ENCODE measurements at places on chromosomes 3 and 15. TPM values are rescaled to one million over a fixed set of nuclear protein-coding genes. Genes with fewer than 3 reads are reported as not detected.

Gene BTLA
- total RNA-seq: 7.6 TPM

- no peak for DNase-seq
These were observed 67.7 kb downstream of the CHRNA7 start for GRCh38 chr15:32098033-32098432.

Gene TLR9
- total RNA-seq: 9.0 TPM

GRCh38 chr3:188152660-188153436 is 1.1 kb upstream of the LPP start:
- peak; percentile 30 for DNase-seq

Gene KIF15
- total RNA-seq: 37.0 TPM

GRCh38 chr3:42843713-42844411 is 31.8 kb downstream of the CYP8B1 start:
- no peak for DNase-seq

DNA sequence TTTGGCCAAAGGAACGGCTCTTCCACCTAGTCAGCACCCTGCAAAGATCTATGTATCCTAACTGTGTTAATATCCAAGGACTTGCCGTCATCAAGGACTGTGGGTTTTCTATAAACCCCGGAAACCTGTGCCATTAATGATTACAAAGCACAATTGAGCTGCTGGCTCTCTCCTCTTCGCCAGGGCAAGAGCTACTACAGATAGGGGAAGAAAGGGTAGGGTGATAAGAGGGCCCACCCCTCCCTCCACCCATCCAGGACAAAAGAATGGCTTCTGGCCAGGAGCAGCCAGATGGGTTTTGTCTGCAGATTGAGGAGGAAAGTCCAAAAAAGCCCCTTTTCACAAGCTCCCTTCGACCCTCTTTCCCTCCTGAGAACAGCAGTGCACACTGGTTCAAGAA is 9.9 kb downstream of the RFT1 start:
- DNase-seq: no peak

Gene KCNMB2
- not detected for total RNA-seq

DNA sequence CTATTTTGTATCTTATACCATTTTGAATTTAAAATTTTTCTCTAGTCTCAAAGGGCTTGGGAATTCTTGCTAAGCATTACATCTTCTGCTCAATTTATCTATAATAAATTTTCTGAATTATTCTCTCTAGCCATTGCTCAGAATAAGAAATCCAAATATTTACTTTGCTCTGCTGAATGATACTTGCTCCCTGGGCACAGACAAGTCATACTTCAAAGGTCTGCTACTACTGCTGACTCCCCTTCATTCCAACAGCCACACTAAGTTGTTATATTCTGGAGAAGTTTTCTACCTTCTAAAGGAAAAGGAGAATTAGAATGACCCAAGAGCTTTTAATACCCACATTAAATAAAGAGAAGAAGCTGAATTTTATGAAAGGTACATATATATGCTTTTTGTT is 460.3 kb upstream of the ZNF717 start:
- no peak for DNase-seq

DNA sequence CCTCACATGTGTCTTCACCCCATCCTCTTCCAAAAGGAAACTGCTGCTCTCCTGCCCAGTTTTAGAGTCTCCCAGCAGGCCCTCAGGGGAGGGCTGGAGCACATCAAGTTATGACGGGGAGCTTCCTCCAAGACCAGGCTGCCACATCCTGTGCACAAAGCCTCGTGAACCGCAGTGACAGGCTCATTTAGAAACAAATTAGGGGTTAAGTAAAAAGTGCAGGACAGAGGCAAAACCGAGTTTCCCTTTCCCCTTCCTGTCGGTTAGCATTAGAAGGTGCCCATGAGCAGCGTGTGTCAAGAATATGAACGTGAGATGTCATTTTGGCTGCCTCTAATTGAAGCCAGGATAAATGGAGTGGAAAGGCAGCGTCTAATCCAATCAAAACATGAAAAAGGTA is 199.7 kb downstream of the ARRDC4 start:
- DNase-seq: peak; percentile 74

- DNase-seq: no peak
These were observed 451.4 kb downstream of the WDR72 start for GRCh38 chr15:53307952-53308624.

DNA sequence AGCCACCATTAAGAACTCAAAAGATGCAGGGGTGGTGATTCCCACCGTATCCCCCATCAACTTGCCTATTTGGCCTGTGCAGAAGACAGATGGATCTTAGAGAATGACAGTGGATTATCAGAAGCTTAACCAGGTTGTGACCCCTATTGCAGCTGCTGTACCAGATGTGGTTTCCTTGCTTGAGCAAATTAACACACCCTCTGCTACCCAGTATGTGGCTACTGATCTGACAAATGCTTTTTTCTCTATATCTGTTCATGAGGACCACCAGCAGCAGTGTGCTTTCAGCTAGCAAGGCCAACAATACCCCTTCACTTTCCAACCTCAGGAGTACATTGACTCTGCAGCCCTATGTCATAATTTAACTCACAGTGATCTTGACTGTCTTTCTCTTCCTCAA is 8.6 kb upstream of the MCF2L2 start:
- DNase-seq: no peak

DNA sequence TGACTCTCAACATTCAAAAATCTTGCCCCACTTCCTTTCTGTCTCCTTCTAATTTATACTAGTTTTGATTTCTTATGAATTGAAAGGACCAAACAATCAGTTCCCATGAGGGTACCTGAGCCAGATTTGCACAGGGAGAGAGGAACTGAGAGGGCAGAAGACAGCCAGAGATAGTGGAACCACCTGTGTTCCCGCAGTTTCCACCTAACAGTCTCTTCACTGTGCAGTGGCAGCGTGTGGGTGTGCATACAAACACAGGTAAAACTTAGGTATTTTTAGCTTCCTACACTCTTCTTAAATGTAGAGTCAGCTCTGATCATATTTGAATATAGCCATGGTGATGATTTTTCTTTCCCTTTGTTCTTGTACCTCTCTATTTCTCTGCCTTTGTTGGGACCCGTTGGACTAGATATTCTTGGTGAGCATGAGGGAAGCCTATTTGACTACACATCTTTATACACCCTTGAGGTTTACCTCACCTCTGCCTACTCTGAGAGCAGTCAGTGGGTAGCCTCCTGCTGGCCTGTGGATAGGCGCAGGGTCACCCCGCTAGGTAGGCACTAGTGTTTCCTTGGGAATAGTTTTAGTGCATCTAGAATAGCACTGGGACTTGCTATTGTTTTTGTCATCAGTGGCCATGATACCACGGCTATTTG is 58.8 kb downstream of the MAP3K13 start:
- peak; percentile 46 for DNase-seq

DNA sequence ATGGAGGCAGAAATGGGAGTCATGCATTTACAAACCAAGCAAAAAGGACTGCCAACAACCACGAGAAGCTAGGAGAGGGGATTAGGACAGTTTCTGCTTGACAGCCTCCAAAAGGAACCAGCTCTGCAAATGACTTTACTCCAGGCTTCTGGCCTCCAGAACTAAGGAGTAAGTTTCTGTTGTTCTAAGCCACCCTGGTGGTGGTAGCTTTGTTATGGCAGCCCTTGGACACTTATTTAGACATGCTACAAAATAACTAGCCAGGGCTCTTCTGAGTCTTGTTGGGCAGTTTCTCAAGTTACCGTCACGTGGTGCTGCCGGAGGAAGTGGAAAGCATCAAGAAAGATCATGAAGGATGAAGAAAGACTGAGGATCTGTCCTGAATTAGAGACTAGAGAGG is 386.5 kb downstream of the LRTM1 start:
- DNase-seq: no peak

DNA sequence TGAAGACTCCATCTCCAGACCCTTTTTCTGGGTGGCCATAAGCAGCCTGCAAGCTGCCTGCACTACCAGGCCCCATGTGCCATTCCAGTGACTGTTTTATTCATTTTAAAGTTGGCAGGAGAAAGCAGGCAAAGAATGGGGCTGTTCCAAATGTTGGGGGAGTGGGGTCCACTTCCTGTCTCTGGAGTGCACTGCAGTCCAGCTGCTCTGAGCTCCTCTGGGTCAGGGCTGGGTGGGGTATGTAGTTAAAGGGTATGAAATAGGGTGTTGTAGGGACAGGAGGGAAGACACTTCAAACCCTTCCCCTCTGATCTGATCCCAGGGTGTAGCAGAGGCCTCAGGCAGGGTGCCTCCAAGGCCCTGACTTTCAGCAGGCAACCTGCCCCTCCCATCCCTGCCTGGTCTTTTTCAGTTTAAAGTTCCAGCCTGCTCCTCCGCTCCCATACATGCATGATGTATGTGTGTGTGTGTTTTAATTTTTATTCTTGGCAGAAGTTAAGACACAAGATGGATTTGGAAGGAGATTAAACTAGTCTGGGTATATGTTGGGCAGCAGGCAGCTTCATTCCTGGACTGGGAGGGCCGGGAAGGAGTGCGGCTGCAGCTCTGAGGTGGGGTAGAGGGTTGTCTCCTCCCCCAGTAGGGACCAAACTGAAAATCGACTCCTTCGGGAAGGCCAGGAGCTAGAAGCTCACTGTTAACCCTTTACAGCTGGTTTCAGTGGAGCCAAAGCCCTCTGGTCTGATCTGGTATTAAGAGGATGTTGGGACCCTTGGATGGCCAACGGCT is 17.3 kb downstream of the BOC start:
- DNase-seq: no peak

- no peak for DNase-seq
These were observed 70.1 kb downstream of the CLDN11 start for GRCh38 chr3:170488802-170489201.

DNA sequence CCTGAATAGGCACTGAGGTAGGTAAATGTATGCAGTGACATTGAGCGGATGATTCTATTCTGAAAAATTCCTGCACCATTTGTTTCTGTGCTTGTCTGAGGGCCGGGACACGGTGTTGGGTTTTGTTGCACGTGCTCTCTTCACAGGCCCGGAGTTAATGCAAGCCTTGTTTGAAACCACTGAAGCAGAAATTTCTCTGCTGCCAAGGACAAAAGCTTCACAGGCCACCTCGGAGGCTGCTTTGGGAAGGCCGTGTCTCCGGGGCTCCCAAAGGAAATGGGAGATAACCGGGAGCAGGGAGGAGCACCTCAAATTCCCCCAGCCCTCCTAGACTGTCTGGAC is 179.4 kb downstream of the OPA1 start:
- no peak for DNase-seq

DNA sequence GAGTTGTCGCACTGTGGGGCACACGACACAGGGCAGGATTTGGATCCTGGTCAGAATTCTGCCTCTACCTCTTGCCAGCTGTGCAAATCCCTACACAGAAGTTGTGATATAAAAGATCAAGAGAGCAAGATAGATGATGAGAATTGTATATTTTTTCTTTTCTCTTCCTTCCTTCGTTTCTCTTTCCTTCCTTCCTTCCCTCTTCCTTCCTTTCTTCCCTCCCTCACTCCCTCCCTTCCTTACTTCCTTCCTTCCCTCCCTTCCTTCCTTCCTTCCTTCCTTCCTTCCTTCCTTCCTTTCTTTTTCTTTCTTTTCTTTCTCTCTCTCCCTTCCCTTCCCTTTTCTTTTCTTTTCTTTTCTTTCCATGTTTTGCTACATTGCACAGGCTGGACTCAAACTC is 12.0 kb upstream of the AHSG start:
- DNase-seq: no peak

- DNase-seq: peak; percentile 91
These were observed 75.6 kb downstream of the MCTP2 start for GRCh38 chr15:94306700-94307650.

Gene NPAP1
- not detected for total RNA-seq

GRCh38 chr3:194664857-194665256 is 7.1 kb downstream of the LSG1 start:
- no peak for DNase-seq

DNA sequence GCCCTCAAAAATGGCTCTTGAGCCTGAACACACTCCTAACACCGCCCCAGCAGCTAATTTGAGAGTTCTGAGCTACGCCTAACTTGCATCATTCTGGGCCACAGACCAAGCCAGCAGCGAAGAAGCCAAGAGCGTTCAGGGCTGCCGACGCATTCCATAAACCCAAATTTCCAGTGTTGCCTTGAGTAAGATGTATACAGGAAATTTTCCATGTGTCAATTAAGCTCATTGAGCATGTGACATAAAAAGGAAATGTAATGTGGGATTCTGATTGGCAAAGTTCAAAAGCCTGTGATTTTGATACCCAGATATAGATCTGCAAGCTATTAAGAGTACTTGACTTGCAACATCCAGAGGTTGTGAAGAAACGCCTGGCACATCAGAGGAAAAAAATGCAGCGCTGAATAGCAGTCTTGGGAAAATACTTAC is 148.6 kb upstream of the NR2F2 start:
- DNase-seq: no peak

Gene PCCB
- 64.1 TPM for total RNA-seq

- DNase-seq: no peak
These were observed 210.2 kb downstream of the ADAMTS17 start for GRCh38 chr15:100131321-100132224.

DNA sequence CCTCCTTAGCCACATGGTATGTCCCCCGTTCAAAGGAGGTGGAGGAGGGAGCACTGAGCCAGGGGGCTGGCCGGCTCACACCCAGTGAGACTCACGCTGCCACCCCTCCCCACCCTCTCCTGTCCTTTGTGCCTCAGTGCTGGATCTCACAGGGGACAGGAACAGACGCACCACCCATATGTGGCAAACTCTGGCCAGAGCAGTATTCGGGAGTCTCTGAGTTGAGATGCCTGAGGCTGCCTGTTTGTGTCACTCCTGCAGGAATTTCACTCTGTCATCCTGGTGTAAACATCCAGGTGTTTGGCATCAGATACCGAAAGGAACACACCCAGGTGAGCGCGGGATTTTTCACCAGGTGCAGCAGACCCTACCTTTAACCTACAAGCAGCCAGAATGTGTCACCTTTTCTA is 25.7 kb downstream of the RGMA start:
- DNase-seq: no peak

Measured in OCI-LY7 (cell line).